ENCODE measurements at places on chromosomes 5 and 9. TPM values are rescaled to one million over a fixed set of nuclear protein-coding genes. Genes with fewer than 3 reads are reported as not detected.

Gene PAEP
- total RNA-seq = not detected

Gene DRD1
- 1.2 TPM for total RNA-seq

Gene PCSK1
- 0.30 TPM for total RNA-seq

Gene RPL7A
- total RNA-seq = 1,378 TPM

Gene KCNV2
- not detected for total RNA-seq

Gene TTC16
- total RNA-seq = 0.07 TPM

Gene CBY3
- total RNA-seq = not detected

Gene WDR38
- total RNA-seq = not detected

Gene LCN9
- not detected for total RNA-seq

Gene PRKAA1
- total RNA-seq = 95.1 TPM

Gene PCDHB6
- 0.20 TPM for total RNA-seq

Gene DYNC2I2
- 43.4 TPM for total RNA-seq

Gene OSMR
- 241 TPM for total RNA-seq

Gene PCDHGA7
- total RNA-seq = 10.3 TPM

Gene HK3
- not detected for total RNA-seq

Gene CCDC69
- total RNA-seq = 0.65 TPM

Gene PCDHGB6
- total RNA-seq = 4.8 TPM

Gene PCDHA9
- 0.07 TPM for total RNA-seq

Gene FOXD4L5
- total RNA-seq = 0.07 TPM
